EL (cell line): ENCODE measurements at places on chromosomes 1 and 21.

GRCh38 chr1:15168479-15168878, 14.9 kb downstream of the TMEM51 start:
- DNase-seq = peak; percentile 94

DNA sequence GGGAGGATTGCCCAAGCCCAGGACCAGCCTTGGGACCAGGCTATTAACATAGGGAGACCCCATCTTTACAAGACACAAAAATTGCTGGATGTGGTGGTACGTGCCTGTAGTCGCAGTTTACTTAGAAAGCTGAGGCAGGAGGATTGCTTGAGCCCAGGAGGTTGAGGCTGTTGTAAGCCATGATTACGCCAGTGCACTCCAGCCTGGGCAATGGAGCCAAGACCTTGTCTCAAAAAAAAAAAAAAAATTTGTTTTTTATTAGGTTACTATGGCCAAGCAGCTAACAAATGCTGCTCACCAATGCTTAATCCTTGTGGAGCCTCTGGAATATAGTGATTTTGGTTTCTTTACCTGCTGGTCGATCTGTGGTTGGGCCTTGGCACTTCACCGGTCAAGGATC, 8.8 kb downstream of the ARID1A start:
- DNase-seq = no peak

- no peak for DNase-seq
Observed at GRCh38 chr1:162612606-162613400, 19.5 kb upstream of the DDR2 start.

- peak; percentile 35 for DNase-seq
Observed at GRCh38 chr21:34073749-34074282, 438 bp downstream of the MRPS6 start.

- DNase-seq = no peak
Observed at GRCh38 chr1:183901748-183902330, 96.9 kb downstream of the RGL1 start.

- no peak for DNase-seq
Observed at GRCh38 chr1:222157612-222158011, 390.3 kb downstream of the HHIPL2 start.

- DNase-seq = peak; percentile 90
Observed at GRCh38 chr1:24558902-24559791, 3.3 kb downstream of the NCMAP start.

GRCh38 chr1:23019863-23020625, 776 bp downstream of the KDM1A start:
- peak; percentile 45 for DNase-seq

DNA sequence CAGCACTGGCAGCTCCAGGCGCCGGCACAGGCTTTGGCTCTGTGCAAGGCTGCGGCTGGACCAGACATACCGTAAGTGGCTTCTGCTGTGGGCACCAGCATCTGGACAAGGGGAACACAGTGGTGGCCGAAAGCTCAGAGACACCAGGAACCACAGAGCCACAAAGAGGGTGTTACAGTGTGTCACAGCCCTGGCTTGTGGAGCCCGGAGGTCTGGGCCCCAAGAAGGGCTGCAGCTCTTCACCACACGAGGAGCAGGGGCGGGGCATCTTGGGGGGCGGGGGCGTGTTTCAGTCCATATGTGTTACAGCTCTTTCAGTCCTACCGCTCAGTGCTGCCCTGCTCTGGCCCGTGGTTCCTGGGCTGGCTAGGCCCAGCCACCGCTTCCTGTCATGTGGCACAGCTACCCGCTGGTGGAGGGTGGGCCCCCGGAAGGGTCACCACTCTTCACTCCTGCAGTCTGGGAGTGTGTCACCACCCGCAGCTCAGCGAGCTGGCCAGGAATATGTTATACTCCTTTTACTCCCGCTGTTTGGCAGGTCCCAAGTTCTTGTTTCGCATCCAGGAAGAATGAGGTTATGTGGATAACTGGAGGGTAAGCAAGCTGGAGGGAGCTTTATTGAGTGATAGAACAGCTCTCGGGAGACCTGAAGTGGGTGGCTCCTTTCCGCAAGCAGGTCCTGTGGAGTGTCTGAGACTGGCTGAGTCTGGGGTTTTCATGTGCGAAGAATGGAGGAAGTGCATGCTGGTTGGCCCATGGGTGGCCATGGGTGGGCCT, 3.3 kb upstream of the LSM10 start:
- no peak for DNase-seq

- DNase-seq = no peak
Observed at GRCh38 chr1:193540511-193540910, 354.1 kb upstream of the B3GALT2 start.

- DNase-seq = no peak
Observed at GRCh38 chr1:156705321-156705917, at the start of gene CRABP2. CRABP2 (minus strand) TSS chr1:156705583; CDS start chr1:156705446, 137 bp downstream.

- DNase-seq = peak; percentile 74
Observed at GRCh38 chr1:115158181-115158580, 68.9 kb upstream of the TSPAN2 start.

- no peak for DNase-seq
Observed at GRCh38 chr1:33852711-33853110, 11.2 kb upstream of the HMGB4 start.

DNA sequence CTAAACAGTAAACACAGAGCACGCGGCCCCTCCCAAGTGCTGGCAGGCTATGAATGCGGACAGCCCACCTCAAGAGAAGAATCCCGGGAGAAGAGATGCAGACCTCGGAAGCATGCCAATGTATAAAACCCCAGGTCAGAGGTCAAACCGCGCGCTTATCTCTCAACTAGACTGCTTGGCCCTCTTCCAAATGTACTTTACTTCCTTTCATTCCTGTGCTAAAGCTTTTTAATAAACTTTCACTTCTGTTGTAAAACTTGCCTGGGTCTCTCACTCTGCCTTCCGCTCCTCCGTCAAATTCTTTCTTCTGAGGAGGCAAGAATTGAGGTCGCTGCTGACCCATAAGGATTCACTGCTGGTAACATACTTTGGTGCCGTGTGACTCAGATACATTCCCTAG, 216.0 kb downstream of the S1PR1 start:
- no peak for DNase-seq
